Natural killer cell treated with Interleukin-12 subunit alpha and Interleukin-12 subunit beta and Interleukin-15 and Interleukin-18, amount 100 ng/mL, for 72 hours (primary cell): ENCODE measurements at places on chromosomes 1 and 21.

- DNase-seq, result no peak
- H3K36me3 ChIP-seq, result no peaks in the 10 kb centered on the region
- H3K27me3 ChIP-seq, result peaks cover 30% of the 10 kb centered on the region
- no peak overlapping the region for H3K27ac ChIP-seq
Observed at GRCh38 chr1:33635336-33636012, 163.0 kb downstream of the ZSCAN20 start.

DNA sequence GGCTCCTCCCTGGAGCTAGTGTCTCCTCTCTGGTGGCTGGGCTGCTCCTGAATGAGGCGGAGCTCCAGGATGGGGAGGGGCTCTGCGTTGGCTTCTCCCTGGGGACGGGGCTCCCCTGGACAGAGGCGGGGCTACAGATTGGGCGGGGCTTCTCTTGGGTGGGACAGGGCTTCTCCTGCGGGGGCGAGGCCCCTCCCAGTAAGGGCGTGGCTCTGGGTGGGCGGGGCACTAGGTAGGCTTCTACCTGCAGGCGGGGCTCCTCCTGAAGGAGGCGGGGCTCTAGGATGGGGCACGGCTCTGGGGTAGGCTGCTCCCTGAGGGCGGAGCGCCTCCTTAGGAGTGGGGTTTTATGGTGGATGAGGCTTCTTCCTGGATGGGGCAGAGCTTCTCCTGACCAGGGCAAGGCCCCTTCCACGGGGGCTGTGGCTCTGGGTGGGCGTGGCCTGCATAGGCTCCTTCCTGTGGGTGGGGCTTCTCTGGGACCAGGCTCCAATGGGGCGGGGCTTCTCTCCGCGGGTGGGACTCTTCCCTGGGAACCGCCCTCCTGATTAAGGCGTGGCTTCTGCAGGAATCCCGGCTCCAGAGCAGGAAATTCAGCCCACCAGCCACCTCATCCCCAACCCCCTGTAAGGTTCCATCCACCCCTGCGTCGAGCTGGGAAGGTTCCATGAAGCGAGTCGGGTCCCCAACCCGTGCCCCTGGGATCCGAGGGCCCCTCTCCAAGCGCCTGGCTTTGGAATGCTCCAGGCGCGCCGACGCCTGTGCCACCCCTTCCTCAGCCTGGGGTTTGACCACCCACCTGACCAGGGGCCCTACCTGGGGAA is 22.7 kb upstream of the ARF1 start:
- peaks cover 8% of the 10 kb centered on the region for H3K4me1 ChIP-seq
- peak; percentile 75 for DNase-seq
- H3K27me3 ChIP-seq, result peaks cover 34% of the 10 kb centered on the region
- no peaks in the 10 kb centered on the region for H3K36me3 ChIP-seq
- no peak overlapping the region for H3K27ac ChIP-seq

- H3K36me3 ChIP-seq, result peaks cover 4% of the 10 kb centered on the region
- peak overlapping the region; percentile 72 for H3K4me3 ChIP-seq
- peak overlapping the region; percentile 92 for H3K27ac ChIP-seq
- DNase-seq, result peak; percentile 72
- H3K27me3 ChIP-seq, result no peaks in the 10 kb centered on the region
- peaks cover 58% of the 10 kb centered on the region for H3K4me1 ChIP-seq
Observed at GRCh38 chr1:175600721-175601440, 142.5 kb downstream of the TNR start.

DNA sequence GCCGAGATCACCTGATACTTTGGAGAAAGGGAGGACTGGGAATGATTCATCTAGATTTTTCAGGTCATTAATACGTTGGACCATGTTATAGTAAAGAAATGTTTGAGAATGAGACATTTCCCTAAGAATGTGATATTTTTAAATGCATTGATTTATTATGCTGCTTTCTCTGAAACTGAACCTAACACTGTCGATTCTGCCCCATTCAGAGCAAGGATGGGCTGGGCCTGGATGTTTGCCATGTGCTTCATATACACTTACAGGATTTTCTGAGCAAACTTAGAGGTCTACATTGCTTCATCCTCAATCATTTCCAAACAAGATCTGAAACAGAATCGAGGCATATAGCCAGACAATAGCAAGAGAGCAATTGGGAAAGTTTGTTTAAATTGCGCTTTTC is 183.3 kb downstream of the CRB1 start:
- peaks cover 8% of the 10 kb centered on the region for H3K27me3 ChIP-seq
- no peak overlapping the region for H3K4me3 ChIP-seq
- no peak overlapping the region for H3K27ac ChIP-seq
- DNase-seq, result no peak
- H3K4me1 ChIP-seq, result no peaks in the 10 kb centered on the region

DNA sequence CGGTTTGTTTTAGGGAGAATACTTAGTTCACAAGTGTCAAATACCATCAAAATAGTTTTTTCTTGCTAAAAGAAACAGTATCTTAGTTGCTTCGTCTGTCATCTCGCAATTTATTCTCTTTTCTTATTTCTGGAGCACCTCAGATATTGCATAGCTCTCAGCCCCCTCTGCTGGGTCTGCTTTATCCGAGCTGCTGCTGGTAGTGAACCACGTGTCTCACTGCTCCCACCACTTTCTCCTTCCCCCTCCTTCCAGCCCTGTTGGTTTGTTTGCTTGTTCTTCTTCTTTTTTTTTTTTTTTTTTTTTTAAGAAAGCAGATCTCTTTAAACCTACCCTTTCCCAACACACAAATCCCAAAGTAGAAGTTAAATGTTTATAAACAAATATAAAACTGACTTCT is 170.8 kb downstream of the EDEM3 start:
- H3K27ac ChIP-seq, result no peak overlapping the region
- H3K27me3 ChIP-seq, result no peaks in the 10 kb centered on the region
- peaks cover 36% of the 10 kb centered on the region for H3K4me1 ChIP-seq
- H3K4me3 ChIP-seq, result no peak overlapping the region
- H3K36me3 ChIP-seq, result peaks cover 9% of the 10 kb centered on the region
- no peak for DNase-seq

- H3K36me3 ChIP-seq, result no peaks in the 10 kb centered on the region
- H3K27me3 ChIP-seq, result no peaks in the 10 kb centered on the region
- H3K4me1 ChIP-seq, result peaks cover 32% of the 10 kb centered on the region
- H3K4me3 ChIP-seq, result peak overlapping the region; percentile 93
- peak overlapping the region; percentile 99 for H3K27ac ChIP-seq
Observed at GRCh38 chr1:244968881-244969280, 104.5 kb upstream of the HNRNPU start.

GRCh38 chr1:115091572-115091971 is 2.3 kb upstream of the TSPAN2 start:
- no peaks in the 10 kb centered on the region for H3K27me3 ChIP-seq
- DNase-seq, result no peak
- peak overlapping the region; percentile 25 for H3K4me3 ChIP-seq

- peak overlapping the region; percentile 94 for H3K4me3 ChIP-seq
- peak; percentile 82 for DNase-seq
- H3K27ac ChIP-seq, result peak overlapping the region; percentile 83
Observed at GRCh38 chr1:6601049-6601922, 1.4 kb downstream of the KLHL21 start.

- no peaks in the 10 kb centered on the region for H3K36me3 ChIP-seq
- no peak overlapping the region for H3K27ac ChIP-seq
- no peaks in the 10 kb centered on the region for H3K4me1 ChIP-seq
- DNase-seq, result no peak
- no peaks in the 10 kb centered on the region for H3K27me3 ChIP-seq
Observed at GRCh38 chr21:38930853-38931252, 125.1 kb downstream of the ETS2 start.
